ENCODE measurements at places on chromosomes 13 and 19. TPM values are rescaled to one million over a fixed set of nuclear protein-coding genes. Genes with fewer than 3 reads are reported as not detected.

Gene DCT
- total RNA-seq = not detected

Gene A1BG
- 7.5 TPM for total RNA-seq

Gene LAIR1
- not detected for total RNA-seq

Gene ELAVL3
- not detected for total RNA-seq

Gene GNA15
- not detected for total RNA-seq
